ENCODE measurements at places on chromosomes 7 and 10. TPM values are rescaled to one million over a fixed set of nuclear protein-coding genes. Genes with fewer than 3 reads are reported as not detected.

Gene CDH23
- 1.0 TPM for polyA plus RNA-seq

Gene FAM131B
- 2.6 TPM for polyA plus RNA-seq

Gene DPP6
- 52.1 TPM for polyA plus RNA-seq

Gene GNG11
- 28.7 TPM for polyA plus RNA-seq

Gene VPS41
- 75.3 TPM for polyA plus RNA-seq

Gene PRSS37
- polyA plus RNA-seq, result 0.30 TPM

Gene GPR146
- 2.8 TPM for polyA plus RNA-seq

GRCh38 chr7:2019461-2019710, 213.4 kb downstream of the MAD1L1 start:
- DNase-seq, result no peak

- no peak for DNase-seq
These were observed 10.7 kb downstream of the C10orf90 start for GRCh38 chr10:126659750-126660149.

- DNase-seq, result no peak
These were observed 208.7 kb upstream of the ZNF32 start for GRCh38 chr10:43857206-43857930.

GRCh38 chr10:14456870-14457266, 126.1 kb upstream of the FRMD4A start:
- no peak for DNase-seq

DNA sequence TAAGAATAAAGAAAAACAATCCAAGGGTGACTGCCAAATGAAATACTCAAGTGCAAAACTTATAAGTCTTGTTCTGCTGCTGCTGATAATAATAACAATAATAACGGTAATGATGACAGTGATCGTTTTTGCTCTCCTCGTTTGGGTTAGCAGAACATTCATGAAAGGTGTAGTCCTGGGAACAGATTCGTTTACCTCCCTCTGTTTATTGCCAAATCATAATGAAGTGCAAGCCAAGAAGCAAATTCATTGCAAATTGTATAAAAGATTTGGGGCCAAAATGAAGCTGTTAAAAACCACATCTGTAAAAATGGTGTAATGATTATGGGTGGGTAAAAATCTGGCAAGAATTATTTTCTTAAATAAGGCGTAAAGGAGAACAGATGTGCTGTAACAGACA, 587.2 kb upstream of the MKI67 start:
- DNase-seq, result no peak

DNA sequence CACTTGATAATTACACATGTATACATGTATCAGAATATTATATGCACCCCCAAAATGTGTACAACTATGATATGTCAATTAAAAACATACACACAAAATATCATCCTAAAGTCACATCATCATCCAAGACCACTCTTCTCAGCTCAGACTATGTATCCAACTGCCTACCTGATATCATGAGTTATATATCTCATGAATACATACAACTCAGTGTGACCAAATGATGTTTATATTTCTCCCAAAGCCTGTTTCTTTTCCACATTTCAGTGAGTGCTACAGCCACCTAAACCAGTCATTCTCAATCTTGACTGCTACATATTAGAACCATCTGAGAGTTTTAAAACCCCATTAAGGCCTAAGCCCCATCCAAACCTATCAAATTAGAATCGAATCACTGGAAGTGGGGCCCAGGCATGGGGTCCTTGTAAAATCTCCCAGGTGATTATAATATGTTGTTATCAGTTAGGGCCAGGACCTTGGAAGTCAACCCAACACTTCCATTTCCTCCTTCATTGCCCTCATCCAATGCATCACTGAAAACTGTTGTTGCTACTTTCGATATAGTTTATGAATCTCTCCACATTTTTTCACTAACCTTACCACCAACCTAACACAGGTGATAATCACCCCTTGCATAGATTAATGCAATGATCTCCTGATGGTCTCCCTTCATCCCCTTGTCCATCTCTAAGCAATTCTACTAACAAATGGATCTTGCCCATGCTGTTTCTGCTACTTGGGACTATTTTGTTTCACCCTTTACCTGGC, 53.8 kb upstream of the ITGB8 start:
- peak; percentile 12 for DNase-seq

DNA sequence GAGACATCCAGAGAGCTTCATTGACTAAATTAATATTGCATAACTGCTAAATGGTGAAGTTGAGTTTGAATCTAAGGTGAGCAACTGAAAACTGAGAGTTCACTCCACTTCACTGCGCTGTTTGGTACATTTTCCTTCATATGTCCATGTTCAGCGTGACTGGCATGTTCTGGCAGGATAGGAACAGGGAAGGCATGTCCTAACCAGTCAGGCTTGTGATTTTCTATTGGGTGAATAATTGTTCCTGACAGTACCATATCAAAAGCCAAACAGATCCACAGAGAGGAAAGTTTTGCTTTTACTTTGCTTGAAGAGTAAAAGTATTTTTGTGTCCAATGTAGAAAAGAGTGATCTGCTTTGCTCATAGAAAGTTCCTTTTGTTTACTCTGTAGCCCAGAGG, 53.2 kb downstream of the WDFY4 start:
- no peak for DNase-seq

GRCh38 chr7:92244808-92245486, 767 bp downstream of the KRIT1 start:
- no peak for DNase-seq

DNA sequence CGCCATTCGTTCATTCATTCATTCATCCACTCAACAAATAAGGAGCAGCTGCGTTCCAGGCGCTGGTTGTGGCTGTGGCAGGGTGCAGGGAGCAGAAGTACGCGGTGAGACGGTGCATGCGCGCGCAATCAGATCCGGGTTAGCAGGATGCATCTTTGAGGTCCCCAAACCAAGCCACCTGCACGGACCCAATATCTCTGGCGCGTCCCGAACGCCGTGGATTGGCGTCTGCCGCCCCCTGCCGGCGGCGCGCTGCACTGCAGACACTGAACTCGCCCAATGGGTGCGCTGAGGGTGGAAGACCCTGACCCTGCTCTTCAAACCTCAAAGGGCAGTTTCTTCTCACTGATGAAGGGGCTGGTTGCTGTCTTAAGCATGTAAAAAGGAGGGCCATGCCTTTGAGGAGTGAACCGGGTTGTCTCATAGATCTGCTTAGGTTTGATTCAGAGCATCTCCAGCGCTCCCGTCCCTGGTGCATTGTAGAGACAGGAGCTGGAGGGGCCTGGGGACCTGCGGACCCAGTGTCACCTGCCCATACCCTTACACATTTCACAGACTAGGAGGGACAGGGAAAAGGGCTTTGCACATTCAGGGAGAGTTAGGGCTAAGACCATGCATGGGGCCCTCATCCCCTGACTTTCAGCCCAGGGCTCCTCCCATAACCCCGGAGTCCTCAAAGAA, 102.5 kb downstream of the RAMP3 start:
- DNase-seq, result no peak

DNA sequence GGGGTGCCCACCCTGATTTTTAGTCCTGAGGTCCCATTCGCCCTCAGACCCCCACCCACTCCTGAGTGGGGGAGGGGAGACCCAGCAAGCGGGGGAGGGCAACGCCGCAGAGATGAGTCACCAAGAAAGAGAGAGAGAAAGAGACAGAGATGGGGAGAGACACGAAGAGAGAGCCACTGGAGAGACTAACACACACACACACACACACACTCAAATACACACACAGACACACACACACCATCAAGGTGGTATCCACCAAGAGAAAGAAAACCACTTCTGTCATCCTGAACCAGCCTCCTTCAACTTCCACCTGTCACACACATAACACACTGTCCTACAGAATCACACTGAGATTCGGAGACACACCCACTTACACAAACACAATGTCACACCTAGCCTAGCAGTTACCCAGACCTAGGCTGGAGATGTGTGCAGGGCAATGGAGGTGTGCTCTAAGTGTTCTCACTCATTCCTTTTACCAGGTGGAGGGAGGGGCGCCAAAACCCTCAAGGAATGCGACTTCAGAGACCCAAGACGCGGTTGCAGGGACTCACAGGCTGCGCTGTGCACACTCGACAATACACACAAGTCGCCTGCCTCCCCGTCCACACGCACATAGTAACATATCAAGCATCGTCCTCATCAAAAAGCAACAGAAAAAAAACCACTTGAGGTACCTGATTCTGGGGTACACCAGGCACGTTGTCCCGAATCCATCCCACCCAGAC, 3.9 kb upstream of the VGF start:
- no peak for DNase-seq

- no peak for DNase-seq
These were observed 66.1 kb upstream of the ABLIM1 start for GRCh38 chr10:114723991-114724715.

- DNase-seq, result no peak
These were observed 14.3 kb downstream of the MUC12 start for GRCh38 chr7:100983451-100984187.

GRCh38 chr10:17473228-17473950, 19.0 kb upstream of the ST8SIA6 start:
- no peak for DNase-seq
